Stimulated activated CD4-positive, alpha-beta T cell treated with anti-CD3 and anti-CD28 coated beads, TNF-alpha, amount 100 ng/mL, for 24 hours (primary cell): ENCODE measurements at places on chromosomes 13 and 19.
A peak's percentile ranks its signal among the peaks of the same experiment; 100 is the strongest.

- no peak for DNase-seq
Observed at GRCh38 chr19:41533671-41534215, 42.2 kb upstream of the CEACAM21 start.

GRCh38 chr13:41928323-41928722 is 32.6 kb downstream of the VWA8 start:
- DNase-seq, result no peak

GRCh38 chr13:93562676-93563075 is 336.1 kb downstream of the GPC6 start:
- no peak for DNase-seq

DNA sequence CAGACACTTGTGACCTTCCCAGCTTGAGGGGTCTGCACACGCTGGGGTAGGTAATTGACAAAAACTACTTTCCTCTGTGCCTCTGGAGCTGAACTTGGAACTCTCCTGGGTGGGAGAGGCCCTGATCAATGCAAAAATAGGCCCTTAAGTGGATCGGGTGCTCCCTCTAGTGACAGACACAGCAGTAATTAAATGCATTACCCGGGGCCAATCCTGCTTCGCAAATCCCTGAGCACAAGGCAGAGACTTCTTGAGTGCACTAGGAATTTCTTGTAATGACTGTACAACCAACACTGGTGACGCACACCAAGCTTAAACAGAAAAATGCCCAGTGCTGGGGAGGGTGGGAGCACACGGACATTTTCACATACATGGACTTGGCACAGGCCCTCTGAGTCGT is 10.6 kb upstream of the UBE2S start:
- no peak for DNase-seq

DNA sequence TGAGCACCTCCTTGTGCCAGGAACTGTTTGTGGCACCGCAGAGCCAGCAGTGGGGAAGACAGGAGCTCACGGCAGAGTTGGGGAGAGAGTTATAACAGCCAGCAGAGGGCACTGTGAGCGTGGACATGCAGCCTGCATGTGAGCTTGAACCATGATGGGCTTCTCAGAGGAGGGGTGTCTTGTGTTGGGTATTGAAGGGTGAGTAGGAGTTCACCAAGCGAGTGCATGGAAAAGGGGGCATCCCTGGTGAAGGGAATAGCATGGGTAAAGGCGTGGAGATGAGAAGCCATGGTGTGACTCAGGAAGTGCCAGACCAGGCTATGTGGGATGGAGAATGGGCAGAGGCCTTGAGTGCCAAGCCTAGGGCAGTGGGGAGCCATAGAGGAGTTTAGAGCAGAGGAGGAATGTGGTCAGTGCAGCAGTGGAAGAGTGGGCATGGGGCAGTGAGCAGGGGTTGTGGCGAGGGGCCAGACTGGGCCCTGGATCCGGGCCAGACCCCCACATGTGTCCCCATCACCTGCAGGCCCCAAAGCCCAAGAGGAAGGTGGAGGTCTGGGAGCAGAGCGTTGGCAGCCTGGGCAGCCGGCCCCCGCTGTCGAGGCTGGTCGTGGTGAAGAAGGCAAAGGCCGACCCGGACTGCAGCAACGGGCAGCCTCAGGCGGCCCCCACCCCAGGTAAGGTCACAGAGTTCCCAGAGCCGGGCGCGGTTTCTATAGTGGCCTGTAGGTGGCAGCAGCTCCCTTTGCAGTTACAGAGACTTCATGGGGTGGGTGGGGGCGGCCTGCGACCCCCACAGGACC is 11.8 kb upstream of the SHD start:
- peak; percentile 11 for DNase-seq

DNA sequence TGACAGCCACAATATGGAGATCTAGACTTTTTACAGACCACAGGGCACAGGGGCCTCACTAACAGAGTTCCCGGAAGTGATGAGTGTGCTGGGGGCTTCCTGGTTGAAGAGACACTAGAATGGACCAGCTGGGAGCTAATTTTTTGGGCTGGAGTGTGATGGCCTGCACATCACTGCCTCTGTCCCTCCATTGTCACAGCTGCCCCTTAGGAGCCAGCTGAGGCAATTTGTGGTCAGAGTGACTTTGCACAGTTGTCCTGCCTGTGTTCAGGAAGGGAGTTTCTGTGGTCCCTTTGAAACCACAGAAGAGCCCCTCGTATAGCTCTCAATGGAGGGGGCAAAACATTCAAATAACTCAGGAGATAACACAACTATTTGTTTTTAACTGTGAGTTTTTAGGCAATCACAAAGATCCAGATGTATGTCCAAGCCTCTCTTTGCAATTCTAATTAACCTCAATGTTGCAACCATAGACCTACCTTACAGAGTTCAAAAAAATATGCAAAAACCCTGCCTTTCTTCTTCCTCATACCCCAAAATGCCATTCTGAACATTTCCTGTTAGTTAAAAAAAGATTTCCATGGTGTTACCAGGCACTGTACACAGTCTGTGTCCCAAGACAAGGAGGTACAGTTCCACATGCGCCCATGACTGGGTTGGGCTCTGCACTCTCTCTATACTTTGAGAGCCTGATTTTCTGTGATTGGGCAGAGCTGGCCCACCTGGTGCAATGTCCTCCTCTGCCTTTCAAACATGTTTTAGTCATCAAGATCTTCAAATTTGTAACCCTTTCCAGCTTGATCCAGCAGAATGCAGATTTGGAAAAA is 2.4 kb downstream of the ALOX5AP start:
- DNase-seq, result no peak

GRCh38 chr13:43924549-43925245 is 45.0 kb downstream of the LACC1 start:
- DNase-seq, result no peak

DNA sequence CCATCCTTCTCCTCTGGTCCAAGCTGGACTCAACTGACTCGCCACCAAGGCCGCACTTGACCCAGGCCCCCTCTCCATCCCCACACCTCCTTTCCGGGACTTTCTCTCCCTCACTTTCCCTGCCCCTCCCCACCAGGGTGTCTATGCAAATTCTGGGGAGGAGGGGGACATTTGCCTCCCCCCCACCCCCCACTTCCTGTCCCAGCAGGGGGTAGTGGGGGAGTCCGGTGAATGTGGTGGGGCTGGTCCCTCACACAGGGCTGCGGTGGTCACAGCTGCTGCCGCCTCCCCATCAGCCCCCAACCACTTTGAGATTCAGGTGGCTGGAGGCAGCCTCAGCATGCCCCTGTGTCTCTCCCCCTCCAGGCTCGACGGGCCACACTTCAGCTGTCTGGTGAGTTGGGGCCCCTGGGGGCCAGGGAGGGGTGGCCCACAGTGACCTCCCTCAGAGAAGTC is 870 bp downstream of the SPIB start:
- DNase-seq, result no peak

DNA sequence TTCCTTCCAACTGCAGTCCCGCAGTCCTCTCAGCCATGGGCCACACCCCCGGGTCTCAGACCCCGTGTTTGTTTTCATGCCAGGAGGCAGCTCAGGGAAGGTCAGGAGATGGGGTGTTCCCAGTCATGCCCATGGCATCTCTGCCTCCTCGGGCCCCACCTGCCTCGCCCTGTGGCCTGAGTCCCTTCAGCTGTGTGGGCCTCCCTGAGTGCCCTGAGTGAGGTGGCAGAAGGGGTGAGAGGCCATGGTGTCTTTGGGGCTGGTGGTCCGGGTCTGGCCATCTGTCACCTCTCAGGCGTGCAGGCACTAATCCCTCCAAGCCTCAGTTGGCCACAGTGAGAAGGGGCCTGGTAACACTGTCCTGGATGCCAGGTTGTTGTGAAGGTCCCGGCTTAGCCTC is 10.9 kb upstream of the KDM4B start:
- no peak for DNase-seq

DNA sequence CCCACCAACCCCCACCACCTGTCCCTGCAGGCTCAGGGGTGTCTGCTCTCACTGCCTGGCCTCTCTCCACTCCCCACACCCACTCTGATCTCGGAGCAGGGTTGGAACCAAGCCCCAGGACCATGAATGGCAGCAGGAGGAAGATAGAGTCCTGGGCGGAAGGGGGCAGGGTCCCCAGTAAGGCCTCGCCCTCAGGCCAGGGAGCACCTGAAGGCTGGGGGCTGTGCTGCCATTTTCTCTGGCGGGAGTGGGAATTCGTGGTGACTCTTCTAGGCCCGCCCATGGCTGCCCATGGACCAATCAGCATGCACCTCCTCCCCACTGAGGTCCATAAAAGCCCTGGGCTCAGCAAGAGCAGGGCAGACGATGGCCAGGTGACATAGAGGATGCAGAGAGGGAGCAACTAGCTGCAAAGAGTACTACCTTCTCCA is 25.0 kb downstream of the KBTBD6 start:
- no peak for DNase-seq

GRCh38 chr19:46340051-46340659 is 6.7 kb upstream of the PPP5C start:
- DNase-seq, result no peak

DNA sequence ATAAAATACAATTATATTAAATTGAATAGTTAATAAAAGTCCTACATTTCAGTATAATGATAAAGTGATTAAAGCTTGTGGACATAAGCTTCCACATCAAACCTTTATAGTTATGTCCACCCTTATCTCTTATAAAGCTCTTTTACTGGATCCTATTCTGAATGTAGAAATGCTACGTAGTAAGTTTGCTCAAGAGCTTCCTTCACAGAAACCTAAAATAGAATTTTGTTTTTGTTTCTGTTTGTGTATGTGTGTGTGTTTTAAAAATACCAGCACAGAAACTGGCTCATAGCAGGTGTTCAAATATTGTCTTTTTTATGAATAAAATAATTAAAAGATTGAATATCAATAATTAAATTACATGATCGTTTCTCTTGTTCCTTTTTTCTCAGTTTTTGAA is 21.0 kb upstream of the UFM1 start:
- no peak for DNase-seq

DNA sequence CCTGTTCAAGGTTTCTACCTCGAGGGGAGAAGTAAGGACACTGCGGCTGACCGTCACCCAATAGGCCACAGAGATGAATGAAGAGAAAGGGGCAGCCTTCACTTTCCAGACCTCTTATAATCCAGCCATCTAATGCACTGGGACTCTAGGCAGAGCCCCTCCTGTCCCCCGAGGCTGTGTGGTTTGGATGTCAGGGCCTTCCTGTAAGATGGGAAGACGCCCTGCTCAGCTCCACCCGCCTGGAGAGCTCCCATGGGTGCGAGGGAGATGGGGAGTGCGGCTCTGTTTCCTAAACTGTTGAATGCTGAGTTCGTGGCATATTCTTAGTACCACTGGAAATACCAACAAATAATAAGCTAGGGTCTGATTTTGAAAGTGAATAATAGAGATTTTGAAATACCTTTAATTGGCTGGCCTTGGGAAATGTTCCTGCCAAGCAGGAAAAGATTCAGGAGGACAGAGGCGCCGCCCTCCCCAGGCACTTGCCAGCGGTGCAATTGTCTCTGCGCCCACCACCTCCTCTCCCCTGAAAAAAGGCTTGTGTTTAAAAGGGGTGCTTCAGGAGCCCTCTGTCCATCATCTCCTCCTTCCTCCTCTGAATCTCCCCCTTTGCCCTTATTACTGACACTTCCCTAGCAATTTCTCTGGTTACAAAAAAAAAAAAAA is 85.4 kb upstream of the GPR183 start:
- DNase-seq, result no peak

- DNase-seq, result no peak
Observed at GRCh38 chr19:50024719-50025021, 502 bp downstream of the VRK3 start.

DNA sequence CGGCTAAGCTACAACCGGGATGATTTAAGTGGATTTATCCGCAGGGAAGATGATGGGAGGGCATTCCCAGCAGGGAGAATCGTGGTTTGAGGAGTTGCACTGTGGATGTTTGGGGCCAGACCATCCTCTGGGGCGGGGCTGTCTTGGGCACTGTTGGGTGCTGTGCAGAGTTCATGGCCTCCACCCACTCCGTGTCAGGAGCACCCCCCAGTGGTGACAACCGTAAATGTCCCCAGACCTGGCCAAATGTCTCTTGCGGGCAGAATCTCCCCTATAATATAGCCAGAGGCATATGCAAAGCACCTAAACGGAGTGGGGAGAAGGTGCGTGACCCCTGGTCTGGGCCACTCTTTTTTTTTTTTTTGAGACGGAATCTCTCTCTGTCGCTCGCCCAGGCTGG is 40.2 kb downstream of the SMIM24 start:
- peak; percentile 14 for DNase-seq

DNA sequence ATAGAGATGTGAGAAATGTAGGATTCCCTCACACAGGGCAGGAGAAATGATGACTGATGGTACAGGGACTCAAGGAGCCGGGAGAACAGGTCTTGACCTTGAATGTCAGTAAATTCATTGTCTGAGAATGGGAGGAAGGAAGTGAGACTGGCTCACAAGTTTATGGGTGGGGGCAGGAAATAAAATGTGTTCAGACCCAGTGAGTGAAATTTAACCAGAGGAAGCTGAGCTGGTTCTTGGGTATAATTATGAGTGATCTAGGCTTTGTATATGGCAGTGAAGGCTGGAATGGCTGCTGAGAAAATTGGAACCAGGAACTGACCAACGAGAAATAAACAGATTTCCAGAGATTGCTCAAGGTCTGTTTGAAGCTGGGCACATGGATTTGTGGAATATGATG is 6.3 kb upstream of the IGSF23 start:
- DNase-seq, result no peak
